ENCODE measurements at places on chromosomes 11 and 22.

DNA sequence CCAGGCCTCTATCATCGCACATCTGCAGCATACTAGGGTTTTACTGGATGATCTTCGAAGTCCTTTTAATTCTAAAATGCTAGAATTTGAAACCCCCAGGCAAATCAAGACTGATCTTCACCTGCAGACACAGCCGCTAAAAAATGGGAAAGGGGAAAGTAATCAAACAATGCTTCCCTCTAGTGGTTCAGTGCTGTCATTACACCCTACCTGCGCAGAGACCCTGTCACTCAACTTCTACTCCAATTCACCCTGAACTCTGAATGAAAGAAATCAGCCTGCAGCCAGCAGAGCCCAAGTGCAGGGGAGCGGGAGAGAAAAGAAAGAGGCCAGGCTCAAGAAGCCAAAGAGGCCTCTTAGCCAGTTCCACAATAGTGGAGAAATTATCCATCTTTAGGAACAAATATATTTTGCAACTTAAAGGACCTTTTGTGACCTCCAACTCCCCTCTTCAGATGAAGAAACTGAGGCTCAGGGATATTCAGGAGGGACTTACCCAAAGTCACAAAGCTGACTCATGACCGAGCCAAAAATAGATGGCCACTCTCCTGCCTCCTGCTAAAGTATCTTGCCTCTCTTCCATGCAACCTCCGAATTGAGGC is 33.0 kb downstream of the SERGEF start:
- peak; percentile 76 for DNase-seq

DNA sequence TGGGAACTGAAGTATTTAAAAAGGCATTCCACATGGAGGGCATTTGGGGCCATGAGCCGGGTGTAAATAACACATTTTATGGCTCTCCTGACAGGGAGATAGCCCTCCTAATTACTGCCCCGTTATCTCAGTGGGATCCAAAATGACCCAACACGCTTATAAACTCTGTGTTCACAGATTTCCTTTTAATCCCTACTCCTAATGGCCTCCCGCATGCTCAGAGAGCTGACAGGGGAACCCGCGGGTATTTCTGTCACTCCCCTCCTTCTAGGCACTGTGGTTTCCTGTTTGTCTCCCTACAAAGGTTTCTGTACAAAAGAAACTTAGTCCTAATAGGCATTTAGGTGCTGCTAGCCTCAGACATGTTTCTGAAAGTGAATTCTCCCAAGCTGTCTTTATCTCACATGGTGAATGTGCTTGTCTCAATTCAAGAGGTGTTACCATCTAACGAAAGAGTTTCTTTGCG is 202.8 kb upstream of the SEZ6L start:
- DNase-seq = no peak

GRCh38 chr11:66985508-66986177 is 10.5 kb downstream of the C11orf86 start:
- DNase-seq = no peak

- DNase-seq = peak; percentile 38
Observed at GRCh38 chr11:128323381-128323780, 264.0 kb downstream of the ETS1 start.

DNA sequence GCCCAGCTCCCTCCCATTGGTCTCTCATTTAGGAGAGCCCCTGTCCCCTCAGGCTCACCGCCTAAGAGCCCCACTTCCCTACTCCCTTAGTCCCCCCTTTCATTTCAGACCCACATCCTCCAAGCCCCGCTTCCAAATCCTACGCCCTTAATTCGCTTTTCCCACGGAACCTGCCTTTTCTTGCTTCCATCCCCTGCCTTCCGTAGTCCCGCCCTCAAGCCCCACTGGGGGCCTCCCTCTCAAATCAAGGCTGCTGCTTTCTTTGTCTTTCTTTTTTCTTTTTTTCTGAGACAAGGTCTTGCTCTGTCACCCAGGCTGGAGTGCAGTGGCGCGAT is 396 bp downstream of the CCDC157 start:
- DNase-seq = no peak

- no peak for DNase-seq
Observed at GRCh38 chr11:96257972-96258934, 84.7 kb downstream of the MAML2 start.

DNA sequence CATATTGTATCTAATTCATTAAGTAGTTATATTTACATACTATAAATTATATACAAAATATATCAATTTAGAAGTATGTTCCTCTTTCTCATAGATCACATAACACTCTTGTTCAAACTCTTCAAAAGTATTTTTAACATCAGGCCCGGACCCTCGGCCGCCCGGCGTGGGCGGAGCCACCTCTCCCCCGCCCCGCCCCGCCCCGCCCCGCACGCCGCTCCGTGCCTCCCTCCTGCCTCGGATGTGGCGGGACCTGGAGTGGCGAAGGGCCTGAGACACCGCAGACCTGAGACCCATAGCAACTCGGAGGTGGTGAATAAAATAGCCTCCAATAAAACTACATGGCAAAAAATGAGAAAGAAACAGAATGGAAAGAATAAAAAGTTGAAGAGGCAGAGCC is 105.9 kb upstream of the BDNF start:
- no peak for DNase-seq

GRCh38 chr11:125516245-125516644 is 20.2 kb upstream of the FEZ1 start:
- DNase-seq = no peak

DNA sequence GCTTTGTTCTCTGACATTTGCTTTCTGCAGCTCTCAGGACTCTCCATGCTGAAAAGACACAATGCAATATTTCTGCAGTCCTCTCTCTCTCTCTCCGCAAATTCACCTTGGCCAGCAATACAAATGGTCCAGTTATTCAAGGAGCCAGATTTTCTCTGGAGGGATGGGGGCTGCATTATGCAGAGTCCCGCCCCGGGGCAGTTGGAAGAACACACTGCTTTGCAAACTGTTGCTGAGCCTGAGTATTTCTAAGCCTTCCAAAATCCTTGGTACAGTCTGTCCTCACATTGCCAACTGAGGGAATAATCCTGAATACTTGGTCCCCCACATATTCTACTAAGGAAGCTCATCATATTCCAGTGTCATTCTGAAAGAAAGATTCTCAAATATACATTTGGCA is 94.3 kb upstream of the ZC3H12C start:
- DNase-seq = no peak

- no peak for DNase-seq
Observed at GRCh38 chr11:95153857-95154246, 64.2 kb downstream of the ENDOD1 start.

DNA sequence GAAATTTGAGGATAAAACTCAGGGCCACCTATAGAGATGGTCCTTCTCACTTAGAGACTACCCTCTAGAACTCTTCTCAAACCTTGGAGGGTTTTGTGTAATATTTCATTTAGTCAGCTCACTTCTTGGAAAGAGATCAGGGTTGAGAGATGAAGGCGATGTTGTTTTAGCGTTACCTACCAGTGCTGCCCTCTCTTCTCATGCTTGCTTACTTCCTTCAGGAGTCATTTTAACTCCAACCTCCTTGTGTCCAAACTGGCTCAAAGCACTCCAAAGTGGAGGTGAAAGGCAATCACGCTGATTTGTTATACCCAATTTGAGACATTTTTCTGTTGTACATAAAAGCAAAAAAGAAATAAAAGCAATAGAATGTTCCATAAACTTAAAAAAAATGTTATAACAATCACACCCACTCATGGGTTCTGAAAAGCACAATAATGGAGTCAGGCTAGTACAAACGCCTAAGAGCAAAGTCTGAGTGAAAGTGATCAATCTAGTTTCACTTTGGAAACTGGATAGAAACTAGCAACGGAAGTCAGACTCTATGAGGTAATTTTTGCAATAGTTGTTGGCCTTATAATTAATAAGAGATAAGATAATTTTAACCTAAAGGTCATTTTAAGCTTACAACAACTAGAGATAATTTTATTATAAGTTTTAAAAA is 117.1 kb downstream of the MRTFA start:
- no peak for DNase-seq

GRCh38 chr11:128492903-128493569 is 94.3 kb downstream of the ETS1 start:
- peak; percentile 50 for DNase-seq

- DNase-seq = peak; percentile 57
Observed at GRCh38 chr11:115193914-115194801, 310.1 kb downstream of the CADM1 start.

DNA sequence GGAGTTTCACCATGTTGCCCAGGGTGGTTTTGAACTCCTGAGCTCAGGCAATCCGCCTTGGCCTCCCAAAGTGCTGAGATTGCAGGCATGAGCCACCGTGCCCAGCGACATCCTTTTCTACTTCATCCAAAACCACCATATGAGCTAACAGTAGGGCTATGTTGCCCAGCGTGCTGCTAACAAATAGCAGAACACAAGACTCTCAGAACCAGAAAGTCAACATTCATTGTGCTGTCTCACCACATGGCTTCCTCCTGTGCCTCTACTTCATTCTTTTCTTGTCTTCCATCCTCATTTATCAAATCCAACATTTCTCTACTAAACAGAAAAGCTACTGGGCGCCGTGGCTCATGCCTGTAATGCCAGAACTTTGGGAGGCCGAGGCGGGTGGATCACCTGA is 12.0 kb upstream of the DENND5A start:
- DNase-seq = no peak

GRCh38 chr22:17098379-17098819 is 13.6 kb downstream of the IL17RA start:
- DNase-seq = no peak

DNA sequence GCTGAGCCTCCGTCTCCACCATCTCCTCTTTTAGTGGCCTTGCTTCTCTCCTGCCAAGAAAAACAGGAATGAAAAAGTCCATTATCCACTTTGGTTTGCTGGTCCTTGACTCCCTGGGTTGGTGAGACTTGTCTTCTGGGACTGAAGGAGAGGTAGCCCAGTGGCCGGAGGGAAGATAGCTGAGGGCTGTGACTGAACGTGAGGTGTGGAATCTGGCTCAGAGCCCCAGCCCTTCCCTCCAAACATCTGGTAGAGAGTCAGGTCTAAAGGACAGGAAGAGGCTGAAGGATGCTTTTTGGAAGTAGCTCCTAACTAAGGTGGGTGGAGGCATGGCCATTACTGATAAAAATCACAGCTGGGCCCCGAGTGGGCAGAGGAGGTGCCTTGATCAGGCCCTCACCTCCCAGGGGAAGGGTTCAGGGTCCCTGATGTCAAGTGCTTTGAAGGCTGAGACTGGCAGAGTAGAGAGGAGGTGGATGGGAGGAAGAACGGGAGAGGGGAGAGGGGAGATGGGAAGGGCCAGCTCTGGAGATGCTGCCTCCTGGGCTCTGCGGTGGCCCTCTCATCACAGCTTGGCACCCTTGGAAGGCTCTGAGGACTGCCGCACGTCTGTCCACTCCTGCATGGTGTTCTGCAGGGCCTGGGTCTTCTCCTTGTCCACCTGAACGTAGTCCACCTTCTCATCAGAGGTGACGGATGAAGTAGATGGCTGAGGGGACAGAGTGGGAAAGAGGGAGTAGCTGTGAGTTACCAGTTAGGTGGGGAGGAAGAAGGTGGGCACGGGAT is 30.2 kb downstream of the USP35 start:
- no peak for DNase-seq

- DNase-seq = no peak
Observed at GRCh38 chr11:119539583-119539982, 116.6 kb upstream of the THY1 start.

GRCh38 chr11:134866981-134867675 is 455.1 kb upstream of the B3GAT1 start:
- DNase-seq = no peak

DNA sequence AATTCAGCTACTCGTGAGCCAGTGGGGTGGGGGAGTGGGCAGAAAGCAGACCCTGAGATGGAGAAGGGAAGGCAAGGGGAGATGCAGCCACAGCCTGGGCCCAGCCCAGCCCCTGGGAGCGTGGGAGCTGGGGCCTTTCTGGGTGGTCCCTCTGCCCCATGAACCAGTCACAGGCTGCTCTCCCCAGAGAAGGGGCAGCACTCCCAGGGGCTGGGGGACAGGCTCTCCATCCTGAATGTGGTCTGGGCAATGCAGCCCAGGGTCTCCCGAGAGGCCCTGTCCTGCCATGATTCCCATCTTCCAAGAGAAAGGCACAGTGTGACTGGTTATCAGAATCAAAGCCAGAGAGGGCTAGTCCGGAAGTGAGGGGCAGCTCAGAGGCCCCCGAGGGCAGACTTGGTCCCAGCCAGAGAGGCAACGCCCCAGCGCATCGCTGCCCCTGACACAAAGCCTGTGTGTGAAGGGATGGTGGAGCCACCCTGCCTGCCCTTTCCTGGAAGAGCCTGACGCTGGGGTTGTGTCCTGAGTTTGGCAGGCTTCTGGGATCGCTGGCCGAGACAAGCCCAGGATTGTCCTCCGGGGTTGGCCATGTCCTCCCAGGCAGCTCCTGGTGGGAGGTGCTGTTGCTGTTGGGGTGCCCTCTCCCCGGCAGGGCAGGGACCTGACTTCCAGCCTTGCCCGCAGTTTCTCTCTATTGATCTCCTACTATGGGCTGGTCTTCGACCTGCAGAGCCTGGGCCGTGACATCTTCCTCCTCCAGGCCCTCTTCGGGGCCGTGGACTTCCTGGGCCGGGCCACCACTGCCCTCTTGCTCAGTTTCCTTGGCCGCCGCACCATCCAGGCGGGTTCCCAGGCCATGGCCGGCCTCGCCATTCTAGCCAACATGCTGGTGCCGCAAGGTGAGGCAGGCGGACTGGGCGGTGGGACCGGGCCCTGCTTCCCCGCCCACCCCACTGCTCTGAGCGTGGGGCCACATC is 23.8 kb upstream of the SLC22A12 start:
- DNase-seq = no peak

DNA sequence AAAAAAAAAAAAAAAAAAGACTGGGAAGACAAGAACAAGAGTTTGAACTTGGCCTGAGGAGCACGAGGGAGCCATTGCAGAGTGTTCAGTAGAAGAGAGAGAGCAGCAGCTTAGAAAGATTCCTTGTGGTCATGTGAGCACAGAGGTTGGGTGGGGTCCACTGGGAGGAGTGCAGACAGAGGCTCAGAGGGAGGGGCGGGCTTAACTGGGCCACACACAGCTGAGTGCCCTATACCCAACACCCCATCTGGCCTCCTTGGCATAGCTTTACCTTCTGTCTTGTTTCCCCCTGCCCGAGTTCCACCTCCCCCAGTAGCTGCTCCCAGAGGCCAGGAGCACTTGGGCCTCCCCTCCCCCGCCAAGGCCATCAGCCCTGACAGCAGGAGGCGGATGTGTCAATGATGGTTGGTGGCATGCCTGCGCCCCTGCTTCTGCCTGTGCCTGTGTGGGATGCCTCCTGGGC is 12.1 kb downstream of the C11orf86 start:
- no peak for DNase-seq

GRCh38 chr11:113249491-113249763 is 65.0 kb upstream of the TTC12 start:
- peak; percentile 14 for DNase-seq

GRCh38 chr11:103266167-103266831 is 157.1 kb downstream of the DYNC2H1 start:
- DNase-seq = no peak

GRCh38 chr11:128040603-128041002 is 546.8 kb downstream of the ETS1 start:
- DNase-seq = no peak

DNA sequence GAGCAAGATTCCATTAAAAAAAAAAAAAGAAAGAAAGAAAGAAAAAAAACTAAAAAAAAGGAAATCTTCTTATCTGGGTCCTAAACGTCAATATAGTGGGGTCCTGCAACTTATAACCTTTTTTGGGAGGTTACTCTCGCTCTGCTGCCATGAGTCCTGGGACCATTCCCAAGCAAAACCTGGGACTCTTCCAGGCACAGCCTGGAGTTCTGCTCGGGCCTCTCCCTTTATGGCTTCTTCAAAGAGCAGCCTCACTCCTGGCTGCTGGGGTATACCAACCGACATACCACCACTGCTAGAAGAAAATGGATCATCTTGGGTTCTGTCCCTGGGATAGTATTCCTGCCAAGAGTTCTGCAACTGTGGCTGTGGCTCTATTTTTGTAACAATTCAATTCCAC is 14.1 kb upstream of the CKAP5 start:
- DNase-seq = no peak
